SJSA1 (cell line): ENCODE measurements at places on chromosomes 13 and 19. TPM values are rescaled to one million over a fixed set of nuclear protein-coding genes. Genes with fewer than 3 reads are reported as not detected.

DNA sequence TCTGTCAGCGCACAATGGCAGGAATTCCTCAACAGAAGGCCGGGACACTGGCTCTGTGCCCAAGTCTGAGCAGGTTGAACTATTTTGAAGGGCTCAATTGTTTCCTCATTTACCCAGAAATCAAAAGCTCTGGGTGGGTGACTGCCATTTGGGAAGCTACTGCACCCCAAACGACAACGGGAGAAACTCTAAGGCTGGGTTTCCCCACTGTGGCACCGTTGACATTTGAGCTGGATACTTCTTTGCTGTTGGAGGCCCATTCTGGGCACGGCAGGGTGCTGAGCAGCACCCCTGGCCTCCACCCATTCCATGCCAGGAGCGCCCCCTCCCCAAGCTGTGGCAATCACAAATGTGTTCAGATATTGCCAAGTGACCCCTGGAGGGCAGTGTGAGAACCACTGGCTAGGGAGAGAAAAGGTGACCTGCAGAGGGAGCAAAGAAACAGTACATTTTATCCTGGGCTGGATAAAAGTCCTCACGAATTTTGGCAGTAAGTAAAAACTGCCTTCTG lies 62.5 kb downstream of the RFX2 start:
- peak; percentile 29 for DNase-seq

GRCh38 chr13:106052200-106052767 lies 483.2 kb downstream of the EFNB2 start:
- DNase-seq: no peak

DNA sequence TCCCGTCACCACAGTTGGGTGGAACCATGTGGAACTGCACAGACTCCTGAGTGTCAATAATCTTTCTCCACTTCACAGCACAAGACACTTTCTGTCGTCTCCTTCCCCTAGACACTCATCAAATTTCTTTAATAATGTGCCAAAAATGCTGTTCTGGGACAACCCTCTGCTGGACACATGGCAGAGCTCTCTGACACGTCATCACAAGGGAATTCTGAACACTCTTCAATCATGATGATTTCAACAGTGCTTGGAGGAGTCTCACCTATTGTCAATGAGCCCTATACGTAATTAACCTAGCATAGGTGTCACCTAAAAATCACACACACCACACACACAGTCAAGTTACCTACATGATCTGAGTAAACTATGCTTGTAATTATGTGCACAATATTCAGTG lies 141.3 kb downstream of the STOML3 start:
- no peak for DNase-seq

DNA sequence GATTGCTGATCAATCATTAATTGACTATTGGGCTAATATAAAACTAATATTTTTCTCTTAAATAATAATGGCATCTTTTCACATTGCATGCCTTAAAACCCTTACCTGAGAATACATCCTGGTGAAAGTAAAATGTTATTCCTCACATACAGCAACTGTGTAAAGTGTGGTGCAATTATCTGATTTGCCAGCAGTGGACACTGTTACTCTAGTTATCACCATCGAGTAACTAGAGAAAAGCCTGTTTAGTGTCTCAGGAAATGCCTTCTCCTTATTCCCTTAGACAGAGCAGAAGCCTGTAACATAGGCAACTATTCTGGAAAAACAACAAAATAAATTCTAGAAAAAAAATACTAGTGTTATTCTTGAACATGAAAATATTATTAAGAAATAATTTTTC lies 459.8 kb downstream of the FGF14 start:
- DNase-seq: peak; percentile 10

DNA sequence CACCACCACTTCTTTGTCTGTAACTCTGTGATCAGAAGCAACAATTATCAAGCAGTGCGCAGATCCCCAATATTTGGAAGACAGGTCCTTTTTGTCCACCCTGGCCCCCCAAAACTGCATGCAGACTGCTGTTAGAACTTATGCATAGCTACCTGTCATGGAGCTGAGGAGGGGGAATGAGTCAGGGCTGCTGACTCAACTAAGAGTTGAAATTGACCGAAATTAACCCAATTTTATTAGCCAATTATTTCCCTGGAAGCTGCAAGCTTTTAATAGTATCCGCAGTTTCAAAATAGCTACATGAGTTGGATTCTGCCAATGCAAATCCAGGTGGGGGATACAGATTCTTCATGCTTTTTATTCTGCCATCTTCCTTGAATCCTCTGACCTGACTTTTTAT lies 14.0 kb upstream of the ZNF491 start:
- DNase-seq: no peak

GRCh38 chr13:70634893-70635292 lies 526.6 kb upstream of the KLHL1 start:
- DNase-seq: no peak

DNA sequence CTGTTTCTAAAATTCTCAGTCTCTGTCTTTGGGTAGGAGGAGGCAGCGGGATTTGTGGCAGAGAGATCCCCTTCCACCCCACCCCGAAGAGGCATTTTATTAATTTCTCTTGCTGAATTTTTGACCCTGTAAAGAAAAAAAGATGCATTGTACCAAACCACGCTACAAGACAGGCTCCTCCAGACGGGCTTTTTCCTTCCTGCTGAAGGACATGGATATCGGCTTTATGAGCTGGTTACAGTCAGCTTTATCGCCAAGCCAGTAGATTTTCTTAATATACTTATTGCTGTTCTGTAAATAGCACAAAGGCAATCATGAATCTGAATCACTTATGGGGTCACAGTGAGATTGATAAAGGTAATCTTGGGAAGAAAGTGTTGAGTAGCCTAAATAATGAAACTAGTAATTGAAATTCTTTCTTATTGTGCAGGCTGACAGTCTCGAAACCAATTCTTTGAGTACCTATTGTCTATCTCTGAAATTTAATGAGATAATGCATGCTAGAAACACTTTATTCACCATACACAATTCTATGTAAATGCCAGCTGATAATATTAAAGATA lies 24.5 kb downstream of the MBNL2 start:
- no peak for DNase-seq

DNA sequence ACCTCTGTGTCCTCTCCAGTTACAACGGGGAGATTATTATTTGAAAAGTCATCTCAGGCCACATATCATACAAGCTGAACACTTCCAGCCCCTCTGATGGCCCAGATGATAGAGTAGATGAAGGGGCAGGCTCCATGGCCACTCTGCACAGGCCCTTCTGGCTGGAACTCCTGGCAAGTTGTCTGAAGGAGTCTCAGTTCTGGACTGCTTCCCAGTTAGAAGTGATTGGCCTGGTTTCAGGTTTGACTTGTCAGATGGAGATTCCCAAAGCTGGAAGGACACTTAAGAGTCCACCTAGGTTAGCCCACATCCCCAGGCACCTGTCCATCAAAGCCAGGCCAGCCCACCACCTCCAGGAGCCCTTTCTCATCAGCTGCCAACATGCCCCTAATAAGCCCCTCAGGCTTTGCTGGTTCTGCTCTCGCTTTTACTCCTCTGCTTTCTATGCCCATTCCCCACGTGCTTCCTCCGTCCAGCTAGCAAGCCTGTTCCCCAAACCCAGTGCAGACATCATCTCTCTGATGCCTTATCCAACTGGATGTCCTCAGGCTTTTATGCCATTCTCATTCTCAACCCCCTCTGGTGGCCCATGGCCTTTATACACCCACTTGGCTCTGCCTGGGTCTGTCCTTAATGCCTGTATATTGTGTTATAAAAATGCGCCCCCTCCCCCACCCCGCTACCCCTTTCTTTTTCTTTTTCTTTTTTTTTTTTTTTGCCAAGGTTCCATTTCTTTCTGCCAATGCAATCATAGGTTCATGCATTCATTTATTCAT lies 56.5 kb downstream of the HSPH1 start:
- no peak for DNase-seq

DNA sequence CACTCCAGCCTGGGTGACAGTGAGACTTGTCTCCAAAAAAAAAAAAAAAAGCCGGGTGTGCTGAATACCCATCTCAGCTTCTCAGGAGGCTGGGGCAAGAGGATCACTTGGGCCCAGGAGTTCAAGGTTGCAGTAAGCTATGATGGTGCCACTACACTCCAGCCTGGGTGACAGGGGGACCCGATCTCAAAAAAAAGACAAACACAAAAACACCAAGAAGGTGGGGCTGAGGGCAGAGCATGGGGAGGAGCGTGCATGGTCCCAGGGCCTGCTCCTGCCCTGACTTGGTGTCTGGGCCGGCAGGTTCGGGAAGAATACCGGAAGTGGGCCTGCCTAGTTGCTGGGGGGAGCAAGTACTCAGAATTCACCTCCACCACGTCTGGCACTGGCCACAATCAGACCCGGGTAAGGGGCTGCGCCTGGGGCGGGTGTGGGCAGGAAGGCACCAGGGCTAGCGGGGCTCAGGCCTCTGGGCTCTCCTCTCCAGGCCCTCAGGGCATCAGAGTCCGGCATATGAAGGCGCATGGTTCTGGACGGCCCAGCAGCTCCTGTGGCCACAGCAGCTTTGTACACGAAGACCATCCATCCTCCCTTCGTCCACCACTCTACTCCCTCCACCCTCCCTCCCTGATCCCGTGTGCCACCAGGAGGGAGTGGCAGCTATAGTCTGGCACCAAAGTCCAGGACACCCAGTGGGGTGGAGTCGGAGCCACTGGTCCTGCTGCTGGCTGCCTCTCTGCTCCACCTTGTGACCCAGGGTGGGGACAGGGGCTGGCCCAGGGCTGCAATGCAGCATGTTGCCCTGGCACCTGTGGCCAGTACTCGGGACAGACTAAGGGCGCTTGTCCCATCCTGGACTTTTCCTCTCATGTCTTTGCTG lies 11.3 kb downstream of the DDX39A start:
- DNase-seq: no peak

GRCh38 chr19:58372311-58373133 lies 8.3 kb downstream of the ZNF837 start:
- no peak for DNase-seq

DNA sequence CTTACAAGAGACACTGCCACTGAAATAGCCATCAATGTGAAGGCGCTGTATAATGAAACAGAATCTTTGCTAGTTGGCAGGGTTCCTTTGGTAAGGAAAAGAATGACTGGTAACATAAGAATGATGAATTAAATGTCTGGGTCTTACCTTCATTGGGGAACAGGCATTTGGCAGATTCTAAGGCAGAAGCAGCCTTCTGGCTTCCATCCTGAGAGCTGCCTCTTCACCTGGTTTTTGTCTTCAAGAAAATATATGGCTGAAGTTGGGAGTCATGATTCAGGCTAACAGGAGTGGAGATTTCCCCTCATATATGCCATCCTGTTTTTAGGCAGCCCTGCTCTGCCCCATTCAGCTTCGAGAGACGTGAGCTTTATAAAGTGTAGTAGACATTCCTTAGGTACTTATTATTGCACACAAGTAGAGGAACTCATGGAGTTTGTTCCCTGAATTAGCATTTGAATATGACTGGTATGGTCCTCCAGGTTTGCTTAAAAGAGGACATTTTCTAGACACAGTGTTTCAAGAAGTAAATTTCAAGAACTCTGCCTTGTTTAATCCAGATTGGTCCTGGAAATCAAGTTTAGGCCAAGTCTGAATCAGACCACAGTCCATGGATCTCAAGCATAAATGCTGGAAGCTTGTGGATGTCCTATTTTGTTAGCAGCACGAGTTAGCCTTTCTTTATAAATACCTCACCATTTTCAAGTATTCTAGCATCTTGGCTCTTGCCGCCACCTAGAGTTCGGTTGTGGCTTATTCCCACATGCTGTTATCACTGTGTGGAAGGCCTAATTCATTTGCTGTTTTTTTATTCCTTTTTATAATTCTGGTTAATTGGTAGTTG lies 56.2 kb upstream of the AKAP11 start:
- DNase-seq: peak; percentile 39

DNA sequence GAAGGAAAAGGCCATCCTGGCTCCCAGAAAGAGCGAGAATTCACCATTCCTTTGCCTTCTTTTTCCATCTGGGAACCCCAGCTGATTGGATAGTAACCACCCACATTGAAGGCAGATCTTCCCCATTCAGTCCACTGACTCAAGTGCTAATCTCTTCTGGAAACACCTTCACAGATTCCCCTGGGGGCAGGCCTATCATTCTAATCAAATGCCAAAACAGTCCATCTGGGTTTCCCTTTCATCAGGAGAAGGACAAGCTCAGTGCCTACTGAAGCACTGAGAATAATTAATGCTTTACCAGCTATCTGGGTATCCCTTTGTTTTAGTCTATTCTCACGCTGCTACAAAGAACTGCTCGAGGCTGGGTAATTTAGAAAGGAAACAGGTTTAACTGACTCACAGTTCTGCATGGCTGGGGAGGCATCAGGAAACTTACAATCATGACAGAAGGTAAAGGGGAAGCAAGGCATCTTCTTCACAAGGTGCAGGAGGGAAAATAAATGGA lies 293.2 kb downstream of the ENOX1 start:
- no peak for DNase-seq

GRCh38 chr19:11535792-11536595 lies 2.7 kb upstream of the CNN1 start:
- peak; percentile 92 for DNase-seq

- peak; percentile 94 for DNase-seq
Measured at GRCh38 chr13:30870049-30870884, 35.8 kb upstream of the MEDAG start.

GRCh38 chr19:54481326-54481930 lies 8.3 kb upstream of the CDC42EP5 start:
- DNase-seq: peak; percentile 32

GRCh38 chr19:56191115-56191514 lies 6.5 kb downstream of the ZSCAN5B start:
- DNase-seq: no peak

DNA sequence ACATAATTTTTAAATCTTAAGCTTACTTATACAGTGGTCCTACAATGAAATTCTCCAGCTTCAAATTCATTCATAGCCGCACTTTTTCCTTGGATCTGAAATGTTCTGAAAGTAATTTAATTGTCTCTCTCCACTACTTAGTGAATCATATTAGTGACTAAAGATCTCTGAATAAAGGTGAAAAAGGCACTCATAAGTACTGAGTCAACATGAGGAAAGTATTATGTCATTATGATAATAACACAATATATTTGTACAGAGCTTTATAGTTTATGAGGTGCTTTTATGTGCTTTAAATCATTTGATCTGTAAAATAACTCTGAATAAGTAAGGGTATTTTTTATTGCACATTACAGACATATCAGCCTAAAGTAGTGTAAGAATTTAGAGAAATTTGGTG lies 628.2 kb upstream of the SLITRK5 start:
- no peak for DNase-seq

DNA sequence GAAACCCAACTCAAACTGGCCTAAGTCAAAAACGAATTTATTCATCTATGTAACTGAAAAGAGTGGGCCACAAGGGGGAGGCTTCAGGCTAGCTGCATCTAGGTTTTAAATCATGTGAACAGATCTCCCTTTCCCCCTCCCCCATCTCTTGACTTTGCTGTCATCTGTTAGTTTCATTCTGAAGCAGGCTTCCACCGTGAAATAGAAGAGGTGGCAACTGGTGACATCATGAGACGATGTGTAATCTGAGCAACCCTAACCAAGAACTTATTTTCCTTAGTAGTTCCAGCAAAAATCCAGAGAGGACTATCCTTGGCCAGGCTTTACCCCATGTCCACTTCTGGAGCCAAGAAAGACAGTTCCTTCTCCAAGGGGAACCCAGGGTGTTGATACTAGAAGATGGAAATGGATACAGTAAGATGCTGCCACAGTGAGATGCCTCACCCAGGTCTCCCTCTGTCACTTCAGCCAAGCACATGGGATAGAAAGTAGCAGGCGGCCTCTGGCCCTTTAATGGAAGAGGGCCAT lies 9.4 kb downstream of the SAMD4B start:
- DNase-seq: no peak

FCHO1 gene
- 0.63 TPM in 1 of 2 replicates, not detected in the other for total RNA-seq

PBX4 gene
- 0.09 and 2.0 TPM in 2 replicates for total RNA-seq

SHKBP1 gene
- 16.2 and 16.4 TPM in 2 replicates for total RNA-seq

CYP4F8 gene
- not detected in 2 replicates for total RNA-seq

IFNL1 gene
- not detected in 2 replicates for total RNA-seq

CLDN10 gene
- not detected in 2 replicates for total RNA-seq

GFY gene
- not detected in 2 replicates for total RNA-seq

ZNF560 gene
- total RNA-seq: not detected in 2 replicates
